ENCODE measurements at places on chromosomes 13 and 19. TPM values are rescaled to one million over a fixed set of nuclear protein-coding genes. Genes with fewer than 3 reads are reported as not detected.

DNA sequence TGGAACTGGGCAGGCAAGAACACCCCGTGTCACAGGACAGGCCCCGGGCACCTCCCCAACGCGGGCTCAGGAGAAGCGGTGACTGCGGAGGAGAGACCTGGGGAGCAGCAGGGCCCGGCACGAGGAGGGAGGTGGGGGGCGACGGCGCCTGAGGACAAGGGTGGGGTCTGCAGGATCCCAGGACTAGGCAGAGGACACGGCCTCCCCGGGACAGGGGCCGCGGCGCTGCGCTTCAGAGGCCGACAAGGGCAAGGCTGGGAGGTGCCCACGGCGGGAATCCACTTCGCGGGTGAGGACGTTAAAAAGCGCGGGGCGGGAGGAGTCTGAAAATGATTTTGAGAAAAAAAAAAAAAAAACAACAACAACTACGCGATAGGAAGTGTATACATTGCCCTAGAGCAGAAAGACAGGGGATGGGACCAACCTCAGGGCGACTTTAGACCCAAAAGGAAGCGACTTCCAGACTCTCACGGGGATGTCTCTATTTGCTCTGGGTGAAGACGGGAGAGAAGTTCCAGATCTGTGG, 44.9 kb downstream of the ZNF611 start:
- no peak for DNase-seq

DNA sequence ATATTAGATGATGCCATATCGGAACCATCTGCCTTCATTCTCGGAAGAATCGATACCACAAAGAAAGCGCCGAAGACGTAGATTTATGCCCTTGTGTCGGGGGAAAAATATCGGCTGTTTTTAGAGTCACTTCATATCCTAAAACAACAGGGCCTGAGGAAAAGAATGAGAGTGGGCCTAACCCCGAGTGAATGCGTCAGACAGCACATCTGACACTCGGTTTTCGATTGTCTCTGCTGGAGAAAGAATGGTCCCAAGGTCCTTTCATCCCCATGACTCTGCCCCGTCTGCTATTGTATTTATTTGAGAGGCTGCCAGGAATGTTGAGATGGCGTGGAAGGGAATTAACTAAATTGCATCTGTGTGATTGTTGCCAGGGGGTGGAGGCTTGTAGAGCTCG, 46.1 kb downstream of the CHST8 start:
- no peak for DNase-seq

ZNF835 gene
- total RNA-seq, result 0.04 TPM

CXCL17 gene
- total RNA-seq, result not detected

DNA sequence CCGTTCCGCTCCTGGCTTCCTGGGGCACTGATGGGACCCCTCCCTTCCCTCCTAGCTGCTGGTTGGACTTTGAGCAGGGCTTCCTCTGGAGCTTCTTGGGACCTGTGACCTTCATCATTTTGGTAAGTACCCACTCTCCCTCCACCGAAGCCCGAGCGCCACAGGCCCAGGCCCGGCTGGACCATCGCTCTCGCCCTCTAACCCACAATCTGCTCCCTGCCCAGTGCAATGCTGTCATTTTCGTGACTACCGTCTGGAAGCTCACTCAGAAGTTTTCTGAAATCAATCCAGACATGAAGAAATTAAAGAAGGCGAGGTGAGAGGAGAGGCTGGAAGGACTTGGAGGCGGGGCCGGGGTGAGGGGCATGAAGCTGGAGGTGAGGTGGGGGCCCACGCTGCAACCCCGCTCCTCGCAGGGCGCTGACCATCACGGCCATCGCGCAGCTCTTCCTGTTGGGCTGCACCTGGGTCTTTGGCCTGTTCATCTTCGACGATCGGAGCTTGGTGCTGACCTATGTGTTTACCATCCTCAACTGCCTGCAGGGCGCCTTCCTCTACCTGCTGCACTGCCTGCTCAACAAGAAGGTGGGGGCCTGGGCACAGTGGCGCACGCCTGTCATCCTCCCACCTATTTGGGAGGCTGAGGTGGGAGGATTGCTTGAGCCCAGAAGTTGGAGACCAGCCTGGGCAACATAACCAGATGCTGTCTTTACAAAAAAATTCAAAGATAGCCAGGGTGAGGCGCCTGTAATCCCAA, 12.3 kb downstream of the DDX39A start:
- DNase-seq, result no peak

DNA sequence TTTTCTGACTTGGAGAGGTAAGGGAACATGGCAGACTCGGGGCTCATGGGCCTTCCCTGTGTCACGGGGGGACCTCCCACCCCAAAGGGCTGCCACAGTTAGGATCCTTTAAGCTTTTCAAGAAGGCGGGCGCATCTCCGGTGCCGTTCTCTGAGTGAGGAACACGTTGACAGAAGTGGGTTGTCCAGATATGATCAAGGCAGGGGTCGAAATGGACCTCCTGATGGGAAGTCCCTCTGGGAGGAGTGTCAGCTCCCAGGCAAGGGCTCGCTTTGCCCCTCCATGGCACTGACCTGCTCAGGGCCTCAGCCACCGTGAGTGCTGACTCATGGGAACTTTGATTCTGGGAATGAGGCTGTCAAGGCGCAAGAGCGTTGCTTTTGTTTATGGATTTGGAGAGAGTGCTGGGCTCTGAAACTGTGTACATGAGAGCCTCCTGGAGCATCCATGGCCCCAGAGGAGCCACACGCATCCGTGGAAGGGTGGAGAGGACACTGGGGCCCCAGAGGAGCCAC, 6.5 kb upstream of the TEX29 start:
- no peak for DNase-seq

TPTE2 gene
- total RNA-seq, result not detected

NAT14 gene
- total RNA-seq, result 28.9 TPM

CEACAM16 gene
- total RNA-seq, result not detected

DNA sequence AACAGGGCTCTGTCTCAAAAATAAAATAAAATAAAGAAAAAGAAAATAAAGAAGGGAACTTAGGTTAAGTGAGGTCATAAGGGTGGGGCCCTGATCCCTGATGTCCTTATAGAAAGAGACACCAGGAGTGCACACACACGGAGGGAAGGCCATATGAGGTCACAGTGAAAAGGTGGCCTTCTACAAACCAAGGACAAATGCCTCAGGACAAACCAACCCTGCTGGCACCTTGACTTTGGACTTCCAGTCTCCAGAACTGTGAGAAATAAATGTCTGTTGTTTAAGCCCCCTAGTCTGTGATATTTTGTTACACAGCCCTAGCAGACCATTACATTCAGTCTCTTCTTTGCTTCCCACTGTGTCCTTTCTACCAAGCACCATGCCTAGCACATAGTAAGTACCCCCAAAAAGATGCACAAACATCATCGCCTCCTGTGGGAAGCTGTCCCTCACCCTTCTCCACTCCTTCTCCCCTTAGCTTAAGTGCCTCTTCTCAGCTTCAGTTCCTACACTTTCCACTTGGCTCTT, 8.4 kb upstream of the ZBTB32 start:
- no peak for DNase-seq

HIPK4 gene
- total RNA-seq, result not detected

- DNase-seq, result no peak
These were observed 99.4 kb upstream of the FNDC3A start for GRCh38 chr13:48876289-48876688.

ZNF790 gene
- 1.2 TPM for total RNA-seq

GRCh38 chr13:109182777-109183465, 553.5 kb downstream of the MYO16 start:
- DNase-seq, result no peak

- DNase-seq, result no peak
These were observed 339.5 kb downstream of the DCT start for GRCh38 chr13:94140027-94140426.

GRCh38 chr19:53019684-53020083, 6.0 kb downstream of the ERVV-1 start:
- DNase-seq, result no peak

VSIG10L gene
- 8.5 TPM for total RNA-seq
